NCI-H1694 treated with DMSO at 0.1 percent for 48 hours (cell line): ENCODE measurements at places on chromosomes 16 and 17.

DNA sequence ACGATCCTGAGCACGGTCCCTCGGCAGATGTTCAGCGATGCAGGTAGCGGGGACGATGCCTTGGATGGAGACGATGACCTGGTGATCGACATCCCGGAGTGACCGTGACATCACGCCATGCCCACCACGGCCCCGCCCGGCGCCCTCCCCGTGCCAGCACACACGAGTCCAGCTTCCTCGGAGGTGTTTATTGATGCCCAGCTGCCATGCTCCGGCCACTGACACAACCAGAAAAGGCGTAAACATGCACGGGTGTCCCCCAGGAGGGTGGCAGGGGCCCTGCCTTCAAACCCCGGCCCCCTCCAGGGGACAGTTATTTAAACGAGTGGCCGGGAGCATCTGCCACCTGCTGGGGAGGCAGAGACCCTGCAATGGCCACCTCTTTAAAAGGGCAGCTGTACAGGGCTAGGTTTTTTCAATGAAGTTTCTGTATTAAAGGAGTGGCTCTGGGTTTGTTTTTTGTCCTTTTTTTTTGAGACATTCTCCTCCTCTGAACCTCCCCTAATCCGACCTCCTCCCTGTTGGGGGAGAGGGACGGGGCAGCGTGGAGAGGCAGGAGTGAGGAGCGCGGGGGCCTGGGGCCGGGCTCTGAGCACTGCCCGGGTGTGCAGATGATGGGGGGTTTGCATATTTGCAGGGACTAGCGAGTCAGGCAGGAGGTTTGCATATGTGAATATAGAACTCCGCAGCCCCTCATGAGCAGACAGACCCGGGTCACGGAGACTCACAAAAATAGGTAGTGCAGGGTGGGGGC is 5.3 kb downstream of the DOC2A start:
- DNase-seq = no peak

- no peak for DNase-seq
Observed at GRCh38 chr17:51255673-51256072, 4.2 kb downstream of the MBTD1 start.

DNA sequence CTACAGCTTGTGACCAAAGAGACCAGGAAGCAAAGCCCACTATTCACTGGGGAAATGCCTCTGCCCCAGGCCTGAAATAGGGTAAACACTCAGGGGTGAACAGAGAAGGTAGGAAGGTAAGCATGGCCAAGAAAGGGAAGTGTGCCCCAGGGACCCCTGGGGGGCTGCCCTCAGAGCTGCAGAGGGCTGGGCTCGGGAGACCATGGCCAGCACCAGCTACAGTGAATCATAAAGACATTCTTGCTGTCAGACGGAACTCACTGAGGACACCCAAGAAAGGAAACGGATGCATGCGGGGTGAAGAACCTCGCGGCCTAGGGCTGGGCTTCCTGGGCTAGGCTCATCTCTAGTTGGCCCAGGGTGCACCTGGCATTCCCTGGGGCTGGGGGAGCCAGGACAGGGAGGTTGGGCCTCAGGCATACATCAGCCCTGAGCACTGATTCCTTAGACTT is 9.6 kb downstream of the HIC1 start:
- no peak for DNase-seq

- DNase-seq = no peak
Observed at GRCh38 chr17:49170216-49170615, 37.6 kb downstream of the B4GALNT2 start.

DNA sequence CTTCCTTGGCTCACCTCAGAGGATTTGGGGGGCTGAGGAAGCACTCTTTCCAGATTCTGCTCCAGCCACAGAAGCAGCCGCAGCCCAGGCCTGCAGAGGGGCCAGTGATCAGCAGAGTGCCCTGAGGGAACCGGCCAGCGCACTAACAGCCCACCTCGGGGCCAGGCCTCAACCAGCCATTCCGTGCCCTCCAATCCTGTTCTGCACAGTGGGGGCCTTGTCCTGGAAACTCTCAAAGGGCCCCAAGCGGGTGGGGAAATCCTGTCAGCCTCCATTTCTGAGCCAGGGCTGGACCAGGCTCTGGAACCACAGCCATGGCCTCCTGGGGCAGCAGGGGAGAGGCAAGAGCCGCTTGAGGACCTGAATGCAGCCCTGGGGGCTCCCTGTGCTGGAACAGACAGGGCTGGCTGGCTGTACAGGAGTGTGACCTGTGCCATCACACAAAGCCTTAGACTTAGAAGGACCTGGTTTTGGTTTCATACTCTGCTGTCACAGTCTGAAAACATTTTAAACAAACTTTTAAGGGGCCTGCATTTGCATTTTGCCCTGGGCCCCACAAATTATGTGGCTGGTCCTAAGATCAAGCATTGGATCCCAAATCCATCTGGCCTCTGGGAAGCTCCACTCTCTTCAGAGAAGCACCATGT is 10.0 kb downstream of the CNGB1 start:
- DNase-seq = no peak

DNA sequence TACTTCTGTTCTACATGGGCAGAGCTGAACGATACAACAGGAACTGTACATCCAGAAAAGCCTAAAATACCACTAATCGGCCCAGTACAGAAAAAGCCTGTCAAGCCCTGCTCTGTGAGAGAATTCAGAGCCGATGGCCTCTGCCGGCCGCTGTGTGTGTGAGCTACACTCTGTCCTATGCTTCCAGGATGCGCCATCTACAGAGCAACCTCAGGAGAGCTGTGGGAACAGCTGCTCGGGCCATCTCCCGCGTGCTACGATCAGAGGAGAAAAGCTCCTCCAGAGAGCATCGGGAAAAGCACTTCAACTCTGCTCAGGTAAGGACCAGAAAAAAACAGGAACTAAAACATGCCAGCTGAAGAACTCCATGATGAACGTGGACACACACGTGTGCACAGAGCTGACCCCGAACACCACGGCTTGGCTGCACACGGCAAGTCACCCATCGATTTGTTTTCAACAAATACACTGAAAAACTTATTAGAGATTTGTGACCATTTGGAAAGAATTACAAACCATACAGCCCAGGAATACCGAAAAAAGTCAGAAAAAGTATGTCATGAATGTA is 115.9 kb downstream of the ANKRD11 start:
- DNase-seq = peak; percentile 6

DNA sequence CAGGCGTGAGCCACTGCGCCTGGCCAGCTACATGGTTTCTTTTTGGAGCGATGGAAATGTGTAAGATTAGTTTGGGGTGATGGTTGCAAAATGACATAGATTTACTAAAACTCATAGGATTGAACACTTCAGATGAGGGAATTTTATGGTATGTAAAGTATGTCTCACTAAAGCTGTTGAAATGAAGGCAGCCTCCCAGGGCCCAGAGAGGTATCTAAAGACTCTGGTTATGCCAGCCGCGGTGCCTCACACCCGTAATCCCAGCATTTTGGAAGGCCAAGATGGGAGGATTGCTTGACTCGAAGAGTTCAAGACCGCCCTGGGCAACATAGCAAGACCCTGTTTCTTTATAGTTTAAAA is 254.9 kb downstream of the PARN start:
- DNase-seq = no peak

DNA sequence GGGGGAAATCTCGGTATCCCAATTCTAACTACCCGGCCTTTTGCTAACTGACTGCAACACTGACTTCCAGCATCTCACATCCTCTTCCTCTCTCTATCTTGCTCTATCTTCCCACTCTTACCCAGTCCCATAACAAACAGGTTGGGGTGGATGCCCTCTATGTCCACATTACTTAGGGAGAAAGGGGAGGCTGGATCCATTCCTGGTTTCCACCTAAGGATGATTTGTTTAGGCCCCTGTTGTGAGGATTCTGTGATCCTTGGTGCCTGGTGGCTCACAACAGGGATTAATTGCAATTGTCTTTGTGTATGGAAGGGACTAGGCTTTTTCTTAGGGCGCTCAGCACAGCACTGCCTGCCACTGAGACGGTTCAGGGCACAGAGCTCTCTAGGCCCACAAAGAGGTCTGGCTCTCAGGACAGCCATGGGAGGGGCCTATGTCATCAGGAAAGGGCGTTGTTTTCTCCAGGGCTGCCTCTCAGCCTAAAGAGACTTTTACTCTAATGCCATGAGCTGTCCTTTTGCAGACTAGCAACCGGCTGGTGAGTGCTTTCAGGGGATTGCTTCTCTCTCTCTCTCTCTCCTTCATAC is 612.1 kb upstream of the SALL1 start:
- no peak for DNase-seq

DNA sequence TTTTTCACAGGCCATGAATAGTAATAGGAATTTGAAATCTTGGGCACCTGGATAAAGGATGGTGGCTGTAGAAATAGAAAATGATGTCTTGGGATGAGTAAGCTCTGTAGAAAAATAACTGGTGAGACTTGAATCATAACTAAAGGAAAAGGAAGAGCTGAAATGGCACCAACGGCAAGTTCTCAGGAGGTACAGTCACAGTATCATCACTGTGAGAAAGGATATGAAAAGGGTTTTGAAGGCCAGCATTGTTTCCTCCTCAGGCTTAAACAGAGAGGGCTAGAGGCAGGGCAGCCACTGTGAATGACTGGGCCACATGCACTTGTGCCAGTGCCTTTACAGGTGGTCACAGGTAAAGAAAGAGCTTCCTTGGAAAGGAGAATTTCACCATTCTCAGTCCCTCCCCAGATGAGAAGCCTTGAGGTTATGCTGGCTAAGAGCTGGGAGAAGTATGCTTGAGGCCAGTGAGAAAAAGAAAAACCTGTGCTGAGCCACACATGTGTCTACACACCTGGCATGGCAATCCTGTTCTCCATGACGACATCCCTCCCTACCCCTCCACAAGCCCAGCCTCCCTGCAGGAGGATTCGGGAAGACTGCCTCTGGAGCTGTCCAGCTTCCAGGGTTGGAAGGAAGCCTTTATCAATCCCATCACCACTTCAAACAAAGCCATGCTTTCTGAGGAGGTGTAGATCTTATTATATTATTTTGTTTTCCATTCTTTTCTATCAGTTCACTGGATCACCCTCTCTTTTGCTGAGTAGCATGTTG is 3.8 kb upstream of the ANKFN1 start:
- DNase-seq = no peak

GRCh38 chr17:72642720-72643119 is 449.8 kb downstream of the SLC39A11 start:
- DNase-seq = no peak

- DNase-seq = no peak
Observed at GRCh38 chr17:82547981-82548380, 28.4 kb downstream of the FOXK2 start.

- no peak for DNase-seq
Observed at GRCh38 chr16:83689385-83689831, 118.4 kb upstream of the HSBP1 start.

DNA sequence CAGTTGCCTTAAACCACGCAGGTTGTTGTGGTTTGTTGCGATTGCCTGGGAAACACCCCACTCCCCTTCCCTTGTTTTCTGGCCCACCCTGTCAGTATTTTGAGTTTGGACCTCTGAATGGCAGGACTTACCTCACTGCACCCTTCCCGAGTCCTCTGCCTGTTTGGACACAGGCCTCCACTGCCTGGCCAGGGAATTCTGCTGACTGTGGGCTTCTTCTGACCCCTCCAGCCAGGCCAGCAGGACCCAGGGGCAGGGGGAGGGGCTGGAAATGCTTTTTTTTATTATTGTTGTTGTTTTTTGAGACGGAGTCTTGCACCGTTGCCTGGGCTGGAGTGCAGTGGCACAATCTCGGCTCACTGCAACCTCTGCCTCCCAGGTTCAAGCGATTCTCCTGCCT is 4.2 kb upstream of the MGAT5B start:
- no peak for DNase-seq

DNA sequence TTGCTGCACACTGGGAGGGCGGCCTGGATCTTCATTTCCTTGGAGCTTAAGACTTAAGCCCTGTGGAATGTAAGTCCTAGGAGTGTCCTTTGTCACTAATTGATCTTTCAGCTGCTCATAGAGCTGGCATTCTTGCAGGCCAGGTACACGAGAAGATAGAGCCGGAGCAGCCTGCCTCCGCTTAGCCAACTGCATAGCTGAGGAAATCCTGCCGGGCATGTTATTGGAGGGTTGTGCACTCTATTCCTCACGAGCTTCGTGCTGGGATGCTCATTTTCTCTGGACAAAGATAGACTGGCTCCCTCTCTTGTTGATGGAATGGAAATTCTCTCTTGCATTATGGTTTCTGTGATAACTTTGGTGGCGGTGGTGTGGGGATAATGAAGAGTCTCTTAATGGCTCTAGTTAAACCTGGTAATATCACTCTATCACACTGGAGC is 76.9 kb downstream of the RPA1 start:
- DNase-seq = no peak

DNA sequence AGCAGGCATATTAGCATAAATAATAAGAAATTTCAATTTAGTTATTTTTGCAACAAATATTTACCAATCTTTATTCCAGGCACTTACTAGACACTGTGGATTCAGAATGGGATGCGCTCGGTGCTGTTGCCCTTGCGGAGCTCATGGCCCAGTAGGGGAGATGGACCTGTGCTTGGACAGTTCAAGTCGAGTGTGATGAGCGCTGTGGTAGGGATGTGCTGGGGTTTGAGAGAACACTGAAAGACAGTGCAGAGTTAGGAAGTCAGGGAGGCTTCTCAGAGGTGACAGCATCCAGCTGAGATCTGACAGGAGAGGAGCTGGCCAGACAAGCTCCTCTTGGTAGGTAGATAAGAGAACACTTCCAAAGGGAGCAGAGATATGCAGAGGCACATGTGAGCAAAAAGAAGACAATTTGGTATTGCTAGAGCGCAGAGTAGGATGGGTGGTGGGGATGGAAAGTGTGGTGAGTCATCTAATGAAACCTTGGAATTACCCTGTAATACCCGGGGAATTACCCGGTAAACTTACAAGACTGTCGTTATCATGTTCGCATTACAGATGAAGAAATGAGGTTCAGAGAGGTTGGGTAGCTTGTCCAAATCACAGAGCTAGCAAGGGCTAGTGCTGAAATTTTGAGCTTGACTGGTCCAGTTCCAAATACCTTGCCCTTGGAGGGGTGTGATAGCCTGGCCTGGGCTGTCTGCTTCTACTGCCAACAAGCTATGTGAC is 298.1 kb upstream of the N4BP1 start:
- DNase-seq = no peak

- DNase-seq = no peak
Observed at GRCh38 chr16:5374184-5374583, 276.6 kb upstream of the EEF2KMT start.

DNA sequence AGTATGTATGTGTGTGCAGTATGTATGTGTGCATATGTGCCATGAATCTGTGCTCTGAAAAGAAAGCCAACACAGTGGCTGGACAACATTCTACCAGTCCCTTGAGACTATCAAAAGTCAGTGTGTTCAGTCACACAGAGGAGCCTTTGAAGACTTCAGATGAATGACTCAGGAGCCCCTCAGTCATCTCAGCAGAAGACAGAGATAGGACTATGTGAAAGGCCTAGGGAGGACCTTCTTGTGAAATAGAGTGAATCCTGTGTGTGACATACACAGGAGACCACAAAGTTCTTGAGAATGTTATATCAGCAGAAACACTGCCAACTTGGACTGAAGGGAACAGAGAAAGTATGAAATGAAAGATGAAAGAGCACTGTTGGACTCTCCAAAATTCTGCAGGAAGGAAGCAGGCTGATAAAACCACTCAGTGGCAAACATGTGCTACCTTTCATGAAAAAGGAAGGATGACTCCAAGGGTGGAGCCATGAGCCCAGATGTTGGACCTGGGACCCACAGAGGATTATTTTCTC is 108.4 kb downstream of the METRNL start:
- no peak for DNase-seq

- DNase-seq = no peak
Observed at GRCh38 chr17:82138511-82138992, 40.5 kb upstream of the FASN start.

GRCh38 chr17:83091257-83092141 is 12.1 kb downstream of the METRNL start:
- DNase-seq = no peak
